Stimulated activated CD4-positive, alpha-beta T cell treated with anti-CD3 and anti-CD28 coated beads, TNF-alpha, amount 100 ng/mL, for 4 hours (primary cell): ENCODE measurements at places on chromosomes 11 and 22.

DNA sequence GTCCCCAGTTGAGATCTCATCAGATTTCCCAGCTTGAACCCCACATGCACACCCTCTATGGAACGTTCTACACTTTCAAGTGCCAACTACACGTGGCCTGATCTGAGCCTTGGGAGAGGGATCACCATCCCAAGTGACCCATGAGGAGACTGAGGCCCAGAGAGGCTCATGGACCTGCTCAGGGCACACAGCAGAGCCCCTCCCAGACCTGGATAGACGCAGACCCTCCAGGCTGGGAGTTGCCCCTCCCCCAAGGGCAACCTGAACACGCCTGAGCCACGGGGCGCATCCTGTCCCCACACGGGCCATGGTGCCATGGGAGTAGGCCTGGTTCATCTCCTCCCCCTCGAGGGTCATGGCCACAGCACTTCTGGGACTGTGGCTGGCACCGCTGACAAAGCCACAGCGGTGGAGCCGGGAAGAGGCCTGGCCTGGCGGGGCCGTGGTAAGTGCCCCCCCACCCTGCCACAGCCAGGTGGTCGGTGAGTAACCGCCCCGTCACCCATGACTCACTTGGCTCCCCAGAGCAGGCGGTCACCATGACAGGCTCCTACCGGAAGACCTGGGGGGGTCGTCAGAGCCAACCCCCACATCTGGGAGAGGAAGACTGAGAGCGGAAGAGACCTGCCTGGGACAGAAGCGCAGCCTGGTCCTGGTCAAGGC lies 8.1 kb downstream of the WNT7B start:
- DNase-seq: no peak

DNA sequence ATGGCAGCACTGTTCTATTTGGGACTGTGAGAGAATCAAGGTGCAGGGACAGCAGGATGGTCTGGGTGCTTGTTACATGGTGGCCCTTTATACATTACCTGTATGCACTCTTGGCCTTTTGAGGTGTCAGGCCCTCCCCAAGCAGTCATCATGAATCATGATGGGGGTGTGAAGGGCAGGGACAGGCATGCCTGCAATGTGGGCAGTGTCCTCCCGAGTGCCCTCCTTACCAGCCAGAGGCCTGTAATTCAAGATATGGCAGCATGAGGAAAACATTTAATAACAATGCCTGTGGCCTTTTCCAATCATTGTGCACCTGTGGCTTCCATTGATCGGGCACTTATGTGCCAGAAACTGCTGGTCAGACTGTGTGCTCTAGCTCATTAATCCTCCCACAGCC lies 25.5 kb upstream of the CYP2D6 start:
- DNase-seq: no peak

DNA sequence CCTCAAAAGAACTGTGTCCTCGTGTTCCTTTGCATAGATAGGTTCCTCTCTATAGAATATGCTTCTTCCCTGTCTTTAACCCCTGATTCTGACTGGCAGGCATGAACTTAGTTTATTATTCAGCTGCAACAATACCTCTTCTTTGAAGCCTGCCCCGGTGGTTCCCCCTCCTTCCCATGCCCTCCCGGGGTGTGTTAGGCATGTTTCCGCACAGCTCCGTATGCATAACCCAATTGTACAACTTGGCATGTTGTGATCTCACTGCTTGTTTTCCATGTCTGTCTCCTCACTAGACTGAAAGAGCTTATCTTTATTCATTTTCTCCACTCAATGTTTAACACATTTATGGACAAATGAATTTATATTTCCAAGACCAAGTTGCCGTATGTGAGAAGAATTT lies 72.6 kb downstream of the DEPDC5 start:
- no peak for DNase-seq

GRCh38 chr11:65662247-65662798 lies 393 bp downstream of the RELA start:
- no peak for DNase-seq

DNA sequence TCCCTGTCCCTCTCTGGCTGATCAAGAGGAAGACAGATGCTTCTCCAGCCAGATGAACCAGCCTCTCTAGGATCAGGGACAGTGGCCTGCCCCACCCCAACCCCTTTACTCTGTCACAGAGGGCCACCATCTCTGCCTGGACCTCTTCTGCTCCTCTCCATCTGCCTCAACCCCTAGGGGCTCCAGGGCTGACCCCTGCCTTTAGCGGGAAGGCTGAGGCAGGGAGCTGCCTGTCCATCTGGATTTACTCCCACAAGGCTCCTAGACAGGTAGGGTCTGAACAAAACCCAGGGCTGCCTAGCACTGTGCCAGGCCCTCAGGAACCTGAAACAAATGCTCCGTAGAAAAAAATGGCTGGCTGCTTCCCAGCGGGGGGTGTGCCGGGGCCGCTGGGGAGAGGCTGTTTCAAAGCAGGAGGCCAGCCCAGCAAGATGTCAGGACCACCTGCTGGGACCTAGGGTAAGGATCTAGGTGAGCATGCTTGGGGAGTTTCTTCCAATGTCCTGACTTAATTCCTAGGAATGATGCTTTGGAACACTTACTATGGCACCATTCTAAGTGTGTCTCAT lies 3.2 kb downstream of the CHST1 start:
- DNase-seq: no peak
